ENCODE measurements at places on chromosomes 5 and 9. TPM values are rescaled to one million over a fixed set of nuclear protein-coding genes. Genes with fewer than 3 reads are reported as not detected.
A peak's percentile ranks its signal among the peaks of the same experiment; 100 is the strongest.

DNA sequence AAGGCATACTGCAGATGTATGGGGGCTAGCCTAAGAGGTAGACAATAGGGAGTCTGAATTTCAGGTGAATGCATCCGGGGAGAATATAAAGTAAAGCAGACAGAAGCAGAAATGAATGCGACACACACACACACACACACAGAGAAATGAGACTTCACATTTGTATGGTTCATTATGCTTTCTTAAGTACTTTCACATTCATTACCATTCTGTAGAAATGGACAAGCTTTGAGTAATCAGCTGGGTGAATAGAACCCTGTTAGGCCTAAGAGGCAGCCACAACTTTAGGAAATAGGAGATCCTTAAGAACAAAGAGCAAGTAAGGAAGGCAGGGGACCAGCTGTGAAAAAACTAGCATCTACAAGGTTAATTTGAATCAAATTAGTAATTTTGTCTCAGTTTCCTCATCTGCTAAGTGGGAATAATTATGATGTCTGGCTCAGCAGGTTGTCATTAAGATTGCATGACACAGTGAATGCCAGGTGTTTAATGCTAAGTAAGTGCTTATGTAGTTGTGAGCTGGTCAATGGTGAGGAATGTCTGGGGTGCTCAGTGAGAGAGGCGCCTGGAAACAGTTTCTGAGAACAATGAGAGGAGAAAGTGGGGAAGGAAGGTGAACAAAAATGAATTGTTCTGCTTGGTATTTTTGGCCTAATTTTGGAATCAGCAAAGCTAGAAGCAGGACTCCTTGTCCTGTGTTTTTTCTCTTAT is 265.8 kb upstream of the CLINT1 start:
- DNase-seq, result no peak

DNA sequence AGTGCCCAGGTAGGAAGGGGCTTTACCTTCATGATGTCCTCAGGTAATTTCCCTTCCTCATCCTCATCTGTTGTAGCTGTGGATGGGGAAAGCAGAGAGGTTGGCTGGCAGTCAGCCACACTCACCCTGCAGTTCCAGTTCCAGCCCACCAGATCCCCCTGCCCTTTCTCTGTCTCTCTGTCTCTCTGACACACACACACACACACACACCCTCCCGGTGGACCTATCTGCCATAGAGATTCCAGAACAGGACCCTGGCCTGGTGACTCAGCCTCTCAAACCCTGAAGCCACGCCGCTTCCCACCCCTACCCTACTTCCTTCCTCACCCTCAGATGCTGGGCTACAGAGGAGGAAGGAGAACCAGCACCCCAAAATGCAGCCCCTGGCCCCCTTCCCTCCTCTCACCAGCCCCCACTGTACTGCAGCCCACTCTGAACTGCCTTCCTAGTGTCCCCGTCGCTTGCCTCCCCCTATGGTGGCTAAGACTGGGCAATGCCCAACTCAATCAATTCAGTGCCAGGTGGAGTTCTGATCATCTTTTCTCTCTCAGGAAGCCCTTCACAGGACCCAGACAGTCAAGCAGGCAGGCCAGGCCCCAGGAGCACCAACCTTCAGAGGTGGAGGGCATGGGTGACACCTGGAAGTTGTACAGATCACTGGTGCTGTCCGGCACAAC is 4.8 kb downstream of the IRF1 start:
- DNase-seq, result no peak

- no peak for DNase-seq
Observed at GRCh38 chr5:53089481-53089991, 20.0 kb downstream of the MOCS2 start.

GRCh38 chr5:123881759-123882244 is 369.8 kb downstream of the CSNK1G3 start:
- DNase-seq, result peak; percentile 55

DNA sequence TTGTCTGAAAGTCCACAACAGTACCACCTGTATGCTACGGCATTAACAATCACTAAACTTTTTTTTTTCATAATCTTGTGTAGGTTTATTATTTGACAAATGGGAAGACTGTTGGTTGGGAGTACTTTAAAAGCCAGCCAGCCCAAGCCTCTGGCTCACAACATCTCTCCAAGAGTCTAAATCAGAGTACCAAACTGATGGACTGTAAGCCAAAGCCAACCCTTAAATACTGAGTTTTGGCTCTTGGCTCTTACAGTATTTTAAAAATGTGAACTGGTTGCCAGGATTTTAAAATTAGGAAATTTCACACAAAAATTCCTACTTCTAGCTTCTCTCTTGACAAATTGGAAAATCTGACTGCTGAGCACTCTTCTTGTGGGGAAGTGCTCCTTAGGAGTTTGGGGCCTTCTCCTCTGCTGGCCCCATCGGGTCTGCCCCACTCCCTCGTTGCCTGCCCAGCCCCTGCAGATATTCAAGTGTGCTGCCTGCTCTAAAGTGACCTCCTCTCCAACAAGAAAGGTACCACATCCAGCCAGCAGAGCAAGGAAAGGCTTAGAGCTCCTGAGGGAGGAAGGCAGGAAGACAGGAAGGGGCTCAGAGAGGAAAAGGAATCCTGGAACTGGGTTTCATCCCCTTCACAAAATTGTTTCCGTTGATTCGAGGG is 21.8 kb upstream of the TMOD1 start:
- DNase-seq, result no peak

GRCh38 chr5:33841891-33842290 is 49.9 kb downstream of the ADAMTS12 start:
- no peak for DNase-seq

DNA sequence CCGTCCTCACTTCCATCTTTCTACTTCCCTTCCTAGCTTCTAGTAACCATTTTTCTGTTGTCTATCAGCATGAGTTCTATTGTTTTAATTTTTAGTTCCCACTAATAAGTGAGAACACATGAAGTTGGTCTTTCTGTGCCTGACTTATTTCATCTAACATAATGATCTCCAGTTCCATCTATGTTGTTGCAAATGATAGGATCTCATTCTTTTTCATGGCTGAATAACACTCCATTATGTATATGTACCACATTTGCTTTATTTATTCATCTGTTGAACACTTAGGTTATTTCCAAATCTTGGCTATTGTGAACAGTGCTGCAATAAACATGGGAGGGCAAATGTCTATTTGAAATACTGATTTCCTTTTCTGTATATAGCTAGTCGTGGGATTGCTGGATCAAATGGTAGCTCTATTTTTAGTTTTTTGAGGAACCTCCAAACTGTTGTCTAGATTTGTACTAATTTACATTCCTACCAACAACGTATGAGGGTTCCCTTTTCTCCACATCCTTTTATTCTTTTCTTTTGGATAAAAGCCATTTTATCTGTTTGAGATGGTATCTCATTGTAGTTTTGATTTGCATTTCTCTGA is 50.3 kb downstream of the NSD1 start:
- no peak for DNase-seq

- DNase-seq, result peak; percentile 86
Observed at GRCh38 chr9:108217431-108218349, 638.1 kb downstream of the ACTL7B start.

- no peak for DNase-seq
Observed at GRCh38 chr9:3507395-3508077, 18.3 kb downstream of the RFX3 start.

- DNase-seq, result no peak
Observed at GRCh38 chr9:109534151-109534550, 36.0 kb upstream of the PTPN3 start.

DNA sequence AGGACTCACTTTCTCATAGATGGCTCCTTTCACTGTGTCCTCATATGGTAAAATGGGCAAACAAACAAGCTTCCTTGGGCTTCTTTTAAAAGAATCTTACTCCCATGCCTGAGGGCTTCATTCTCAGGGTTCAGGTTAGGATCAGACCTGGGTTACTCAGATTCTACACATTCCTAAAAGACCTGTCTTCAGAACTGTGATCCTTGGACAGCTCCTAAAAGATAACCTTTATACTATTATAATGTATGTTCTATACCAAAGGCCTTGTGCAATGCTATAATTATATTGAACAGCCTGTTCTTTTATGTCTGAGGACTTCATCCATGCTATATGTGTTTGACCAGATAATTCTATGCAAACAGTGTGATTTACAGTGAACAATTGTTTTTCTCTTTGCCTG is 264.4 kb upstream of the CDH10 start:
- no peak for DNase-seq

DNA sequence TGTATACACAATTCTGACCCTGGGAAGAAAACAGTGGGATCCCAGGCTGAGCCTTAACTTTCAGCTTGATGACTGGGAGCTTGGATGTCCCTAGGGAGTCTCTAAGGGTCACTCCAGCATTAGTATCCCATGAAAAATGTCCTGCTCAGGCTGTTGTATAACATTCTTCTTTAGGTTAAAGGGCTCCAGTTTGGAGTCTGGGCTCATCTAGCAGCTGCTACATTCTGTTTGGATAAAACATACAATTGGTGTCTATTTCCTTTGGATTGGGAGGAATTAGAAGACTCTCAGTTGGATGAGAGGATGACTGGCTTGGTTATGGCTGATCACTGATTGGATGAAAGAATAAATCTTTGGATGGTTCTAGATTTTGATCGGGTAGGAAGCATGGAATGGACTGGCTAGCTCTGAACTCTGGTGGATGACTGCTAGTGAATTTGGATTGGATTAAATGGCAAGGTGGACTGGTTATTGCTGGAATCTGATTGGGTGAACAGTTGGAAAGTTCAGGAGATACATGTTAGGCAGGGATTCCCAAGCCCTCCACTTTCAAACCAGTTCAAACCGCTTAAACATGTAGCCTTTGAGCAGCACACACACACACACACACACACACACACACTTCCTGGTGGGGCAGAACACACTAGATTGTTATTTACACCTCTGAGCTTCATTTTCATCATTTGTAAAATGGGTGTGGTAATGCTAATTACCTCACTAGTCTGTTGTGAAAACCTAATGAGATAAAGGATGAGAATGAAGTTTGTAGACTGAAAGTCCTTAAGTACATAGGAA is 7.1 kb upstream of the MYOZ3 start:
- no peak for DNase-seq

DNA sequence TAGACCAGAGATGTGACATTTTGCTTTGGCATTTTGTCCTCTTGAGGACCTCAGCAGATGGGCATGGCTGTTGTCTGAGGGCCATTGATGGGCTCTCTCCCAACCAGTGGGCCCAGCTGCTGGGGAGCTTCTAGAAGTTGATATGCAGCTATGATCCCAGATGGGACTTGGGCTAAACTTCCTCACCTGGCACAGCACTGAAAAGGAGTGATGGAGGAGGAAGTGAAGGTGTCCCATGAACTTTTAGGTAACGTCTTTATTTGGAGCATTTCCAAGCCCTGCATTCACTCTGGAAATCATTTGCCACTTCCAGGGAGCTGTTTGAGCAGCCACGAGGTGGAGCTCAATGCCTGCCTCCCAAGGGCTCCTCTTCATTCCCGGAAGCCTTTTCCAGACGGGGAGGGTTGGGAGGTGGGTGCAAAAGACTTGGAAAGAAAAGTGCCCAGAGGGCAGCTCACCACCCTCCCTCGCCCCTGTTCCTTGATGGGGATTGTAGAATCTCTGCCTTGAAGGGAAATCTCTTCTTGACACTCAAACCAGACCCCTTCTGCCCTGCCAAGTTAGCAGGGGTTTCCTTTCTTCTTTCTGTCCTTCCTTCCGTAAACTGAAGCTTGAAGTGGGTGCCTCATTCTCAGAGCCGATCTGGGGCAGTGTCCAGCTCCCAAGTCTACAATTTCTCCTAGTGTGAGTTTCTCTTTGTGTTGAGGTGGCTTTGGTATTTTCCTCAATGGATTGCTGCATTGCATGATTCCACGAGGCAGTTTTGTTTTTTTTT is 18.1 kb upstream of the NEUROG1 start:
- DNase-seq, result no peak

DNA sequence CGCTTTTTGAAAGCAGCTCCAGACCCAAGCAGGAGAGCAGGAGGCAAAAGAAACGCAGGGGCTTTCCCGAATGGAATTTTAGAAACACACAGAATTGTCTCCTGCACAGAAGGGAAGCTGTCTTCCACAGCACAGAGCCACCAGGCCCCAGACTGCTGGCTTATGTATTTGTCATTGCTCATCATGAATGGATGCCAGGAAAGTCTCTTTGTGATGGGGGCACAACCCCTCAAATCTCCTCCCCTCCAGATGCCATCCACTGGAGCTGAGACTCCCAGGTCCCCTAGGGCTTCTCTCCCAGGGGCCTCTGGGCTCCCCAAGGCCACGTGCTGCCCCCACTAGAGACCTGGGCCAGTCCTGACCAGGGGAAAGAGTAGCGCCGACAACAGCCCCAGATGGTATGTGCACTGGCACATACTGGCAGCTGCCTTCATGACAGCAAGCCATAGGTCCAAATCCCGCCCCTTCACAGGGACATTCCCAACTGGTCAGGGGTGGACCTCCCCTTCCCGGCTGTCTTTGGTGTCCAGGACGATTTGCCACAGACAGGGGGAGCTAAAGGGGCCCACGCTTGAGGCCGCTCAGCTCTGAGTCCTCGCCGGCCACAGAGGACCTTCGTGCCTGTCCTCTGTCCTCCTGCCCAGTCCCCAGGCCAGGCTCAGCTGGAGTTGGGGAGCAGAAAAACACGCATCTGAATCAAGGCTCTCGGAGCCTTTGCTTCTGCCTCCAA is 127.8 kb downstream of the KCNIP1 start:
- DNase-seq, result no peak

GRCh38 chr5:114152656-114153360 is 209.1 kb upstream of the KCNN2 start:
- DNase-seq, result no peak

- DNase-seq, result peak; percentile 60
Observed at GRCh38 chr5:139863855-139864558, 68.4 kb downstream of the PSD2 start.

- no peak for DNase-seq
Observed at GRCh38 chr5:2981652-2982051, 230.2 kb upstream of the IRX2 start.

GRCh38 chr5:146832985-146833732 is 45.4 kb downstream of the PPP2R2B start:
- DNase-seq, result no peak

DNA sequence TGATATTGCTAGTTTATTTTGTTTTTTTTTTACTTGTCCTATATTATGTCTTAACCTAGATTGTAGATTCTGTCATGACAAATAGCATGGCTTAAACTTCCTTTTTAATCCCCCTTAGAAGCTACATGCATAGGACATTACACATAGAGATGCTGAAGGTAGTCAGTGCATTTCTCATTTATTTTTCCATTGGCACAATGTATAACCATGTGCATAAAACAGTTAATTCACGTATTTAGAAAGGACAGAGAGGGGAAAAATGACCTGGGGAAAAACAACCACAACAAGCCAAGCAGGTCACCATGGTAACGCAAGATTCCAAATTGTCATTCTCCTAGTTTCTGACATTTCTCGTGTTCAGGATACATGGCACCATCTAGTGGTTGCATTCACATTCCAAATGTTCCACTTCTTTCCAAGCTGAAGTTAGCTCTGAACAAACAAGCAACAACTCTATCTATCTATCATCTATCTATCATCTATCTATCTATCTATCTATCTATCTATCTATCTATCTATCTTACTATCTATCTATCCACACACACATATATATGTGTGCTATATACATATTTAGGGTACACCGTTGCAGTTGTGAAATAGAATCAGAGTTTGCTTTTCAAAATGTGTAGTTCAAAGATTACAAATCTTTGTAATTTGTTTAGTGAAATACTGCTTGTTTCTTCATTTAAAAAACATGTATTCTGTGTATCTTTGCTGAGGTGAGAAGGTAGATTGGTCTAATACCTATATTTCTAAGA is 487.2 kb upstream of the ST8SIA4 start:
- peak; percentile 44 for DNase-seq

IRGM gene
- polyA plus RNA-seq, result 1.1 TPM

GABRA6 gene
- 0.10 TPM for polyA plus RNA-seq

GABRA1 gene
- not detected for polyA plus RNA-seq

GPR151 gene
- not detected for polyA plus RNA-seq

STING1 gene
- polyA plus RNA-seq, result 41.3 TPM

CCNI2 gene
- polyA plus RNA-seq, result 3.1 TPM

CTXN3 gene
- polyA plus RNA-seq, result not detected

ZNF618 gene
- polyA plus RNA-seq, result 48.8 TPM

ADAMTSL1 gene
- 15.8 TPM for polyA plus RNA-seq

Data from renal pelvis (tissue), 12 donors.